ENCODE measurements at places on chromosomes 2 and 18.

GRCh38 chr2:70868970-70869369, 33.4 kb upstream of the CD207 start:
- DNase-seq: no peak

GRCh38 chr2:88620015-88620414, 7.2 kb downstream of the EIF2AK3 start:
- DNase-seq: no peak

- DNase-seq: no peak
Observed at GRCh38 chr2:118856330-118856977, 9.0 kb upstream of the EN1 start.

DNA sequence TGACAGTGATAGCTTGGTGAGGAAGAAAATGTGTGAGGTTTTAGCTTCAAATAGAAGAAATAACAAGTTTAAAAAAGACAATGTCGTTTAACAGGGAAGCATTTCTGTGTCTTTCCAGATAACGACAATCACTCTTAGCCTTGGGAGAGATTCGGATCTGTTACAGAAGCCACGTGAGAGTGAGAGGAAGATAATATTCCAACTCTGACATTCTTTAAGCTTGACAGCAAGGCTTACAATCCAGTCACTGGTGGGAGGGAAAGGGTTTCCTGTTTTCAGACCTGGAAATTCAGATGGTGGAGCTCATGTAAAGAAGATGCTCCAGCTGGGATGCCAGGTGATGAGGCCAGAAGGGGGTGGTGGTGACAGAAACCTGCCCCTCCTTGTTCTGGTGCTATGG, 30.8 kb downstream of the FBXO48 start:
- DNase-seq: no peak

DNA sequence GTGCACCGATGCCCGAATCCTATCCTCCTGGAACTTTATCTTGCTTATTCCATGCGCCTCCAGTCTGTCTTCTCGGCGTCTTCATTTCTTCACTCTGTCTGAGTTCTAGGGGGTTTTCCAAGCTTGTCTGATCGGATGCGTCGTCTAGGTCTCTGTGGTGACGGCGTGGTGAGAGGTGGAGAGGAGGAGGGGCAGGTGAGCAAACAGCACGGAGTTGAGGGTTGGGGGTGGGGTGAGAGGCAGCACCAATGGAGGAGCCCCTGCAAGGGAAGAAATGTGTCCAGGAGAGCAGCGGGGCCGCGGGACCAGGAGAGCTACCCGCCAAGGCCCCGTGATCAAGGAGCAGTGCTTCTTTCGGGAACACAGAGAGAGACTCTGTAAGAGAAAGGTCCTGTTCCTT, 131.3 kb upstream of the TWIST2 start:
- no peak for DNase-seq

DNA sequence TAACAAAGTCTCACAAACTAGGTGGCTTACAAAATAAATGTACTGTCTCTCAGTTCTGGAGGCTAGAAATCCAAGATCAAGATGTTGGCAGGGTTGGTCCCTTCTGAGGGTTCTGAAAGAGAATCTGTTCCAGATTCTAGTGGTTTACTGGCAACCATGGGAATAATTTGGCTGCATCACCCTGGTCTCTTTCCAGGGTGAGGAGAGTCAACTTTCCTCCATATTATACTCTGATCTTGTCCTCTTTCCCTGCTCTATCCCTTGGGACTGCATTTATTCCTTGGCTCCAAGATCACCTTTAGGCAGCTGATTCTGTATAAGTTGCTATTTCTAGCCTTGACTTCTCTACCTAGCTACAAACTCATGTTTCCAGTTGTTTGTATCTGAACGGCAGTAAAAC, 35.2 kb downstream of the SLC40A1 start:
- DNase-seq: no peak

GRCh38 chr2:235658351-235659174, 164.7 kb downstream of the AGAP1 start:
- no peak for DNase-seq

- DNase-seq: no peak
Observed at GRCh38 chr2:5664278-5664681, 27.9 kb upstream of the SOX11 start.

Measured in activated T-cell treated with anti-CD3 and anti-CD28 coated beads, Interleukin-2, amount 50 U/mL, for 48 hours (primary cell).